ENCODE measurements at places on chromosomes 6 and 20.

DNA sequence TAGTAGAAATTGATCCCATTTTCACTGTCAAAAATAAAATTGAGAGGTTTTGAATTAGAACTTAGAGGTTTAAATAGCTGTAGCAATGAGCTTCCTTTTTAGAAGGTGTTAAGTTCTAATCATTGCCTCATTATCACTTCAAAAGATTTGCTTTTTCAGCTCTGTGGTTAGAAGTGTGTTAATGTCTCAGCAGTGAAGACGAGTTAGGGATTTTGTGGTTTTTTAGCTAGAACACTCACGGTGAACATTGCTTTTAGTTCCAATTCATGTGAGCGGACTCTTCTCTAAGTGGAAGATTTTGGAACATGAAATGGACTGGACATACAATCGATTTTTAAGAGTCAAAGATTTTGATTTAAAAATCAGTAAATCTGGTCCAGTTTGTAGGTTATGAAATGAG lies 12.7 kb upstream of the IFNGR1 start:
- DNase-seq = no peak

- no peak for DNase-seq
These were observed 4.2 kb upstream of the RSPO3 start for GRCh38 chr6:127114214-127114760.

DNA sequence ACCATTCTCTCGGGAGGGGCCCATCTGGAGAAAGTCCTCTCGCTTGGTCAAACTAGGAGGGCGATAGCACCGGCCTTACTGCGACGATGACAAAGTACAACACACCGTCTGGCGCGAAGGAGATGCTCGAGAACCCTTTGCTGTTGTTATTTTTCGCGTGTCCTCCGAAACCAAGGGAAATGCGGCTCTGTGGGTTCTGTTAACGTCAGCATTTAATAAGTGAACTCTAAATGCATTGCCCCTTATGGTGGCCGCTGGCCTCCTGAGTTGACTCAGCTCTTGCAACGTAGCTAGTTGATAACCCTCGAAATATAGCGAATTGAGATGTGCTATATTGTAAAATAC lies 577 bp upstream of the SCAND1 start:
- no peak for DNase-seq

DNA sequence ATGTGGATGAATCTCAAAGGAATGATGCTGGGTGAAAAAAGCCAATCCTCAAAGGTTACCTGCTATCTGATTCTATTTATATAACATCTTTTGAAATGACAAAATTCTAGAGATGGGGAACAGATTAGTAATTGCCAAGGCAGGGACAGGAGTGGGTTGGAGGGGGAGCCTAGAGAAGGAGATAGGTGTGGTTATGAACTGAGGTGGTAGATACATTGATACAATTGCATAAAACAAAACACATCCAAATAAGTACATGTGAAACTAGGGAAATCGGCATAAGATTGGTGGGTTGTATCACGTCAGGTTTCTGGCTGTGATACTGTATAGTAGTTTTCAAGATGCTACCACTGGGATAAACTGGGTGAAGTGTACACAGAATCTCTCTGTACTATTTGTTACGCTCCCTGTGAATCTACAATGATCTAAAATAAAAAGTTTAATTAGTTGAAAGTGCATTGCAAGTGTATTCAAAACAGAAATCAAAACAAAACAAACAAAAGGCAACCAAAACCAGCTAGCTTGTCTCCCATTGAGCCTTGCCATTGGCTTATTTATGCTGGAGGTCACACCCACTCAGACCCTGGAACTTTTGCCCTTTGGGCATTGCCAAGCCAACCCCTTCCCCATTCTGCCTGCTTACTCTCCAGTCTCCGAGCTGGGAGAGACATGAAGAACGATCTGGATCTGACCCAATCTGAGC lies 27.8 kb downstream of the PPP1R16B start:
- no peak for DNase-seq

DNA sequence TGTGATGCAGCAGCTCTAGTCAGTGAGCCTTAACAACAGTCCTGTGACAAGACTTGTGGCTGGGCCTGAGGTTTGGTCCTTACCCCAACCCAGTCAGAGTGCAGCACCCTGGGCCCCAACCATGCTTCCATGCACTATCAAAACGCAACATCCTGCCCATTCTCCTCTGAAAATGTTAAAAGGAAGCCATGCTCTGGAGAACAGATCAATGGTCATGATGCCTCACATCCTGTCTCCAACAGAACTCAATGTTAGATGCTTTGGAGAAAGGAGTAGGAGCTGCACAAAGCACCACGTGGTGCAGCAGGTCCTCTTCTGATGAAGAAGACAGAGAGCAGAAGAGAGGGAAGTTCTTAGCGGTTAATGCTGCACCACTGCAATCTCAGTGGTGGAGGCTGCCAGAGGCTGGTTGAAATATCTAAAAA lies 41.9 kb downstream of the TRAM2 start:
- no peak for DNase-seq

- DNase-seq = no peak
These were observed 81.0 kb downstream of the TIAM2 start for GRCh38 chr6:155075930-155076695.

GRCh38 chr20:41248368-41249024 lies 69.0 kb downstream of the ZHX3 start:
- no peak for DNase-seq

- no peak for DNase-seq
These were observed 1.8 kb downstream of the TIAM2 start for GRCh38 chr6:154996841-154997311.

- no peak for DNase-seq
These were observed 16.4 kb downstream of the ZNF311 start for GRCh38 chr6:28988536-28989311.

DNA sequence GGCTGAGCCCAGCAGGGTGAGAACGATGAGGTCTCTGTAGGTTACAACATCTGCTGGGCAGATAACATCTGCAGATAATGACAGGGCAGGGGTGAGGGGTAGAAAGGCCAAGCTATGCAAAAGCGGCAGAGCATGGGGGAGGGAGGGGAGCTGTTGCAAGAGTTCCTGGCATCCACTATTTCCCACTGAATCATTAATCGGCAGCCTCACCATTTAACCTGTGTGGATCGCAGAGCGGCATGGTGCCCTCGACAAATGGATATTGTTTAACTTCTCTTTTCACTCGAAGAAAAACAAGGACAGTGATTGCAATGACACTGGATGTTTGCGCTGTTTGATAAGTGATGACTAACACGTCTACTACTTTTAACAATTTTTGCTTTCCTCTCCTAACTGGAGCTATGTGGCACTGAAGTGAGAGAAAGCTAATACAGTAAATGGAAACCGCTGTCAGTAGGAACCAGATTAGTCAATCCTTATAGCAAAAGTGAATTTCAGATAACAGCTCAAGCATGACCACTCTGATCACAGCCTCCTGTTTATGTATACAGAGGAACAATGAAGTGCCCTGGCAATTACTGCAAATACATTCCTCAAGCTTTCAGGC lies 381.5 kb downstream of the TFAP2A start:
- no peak for DNase-seq

DNA sequence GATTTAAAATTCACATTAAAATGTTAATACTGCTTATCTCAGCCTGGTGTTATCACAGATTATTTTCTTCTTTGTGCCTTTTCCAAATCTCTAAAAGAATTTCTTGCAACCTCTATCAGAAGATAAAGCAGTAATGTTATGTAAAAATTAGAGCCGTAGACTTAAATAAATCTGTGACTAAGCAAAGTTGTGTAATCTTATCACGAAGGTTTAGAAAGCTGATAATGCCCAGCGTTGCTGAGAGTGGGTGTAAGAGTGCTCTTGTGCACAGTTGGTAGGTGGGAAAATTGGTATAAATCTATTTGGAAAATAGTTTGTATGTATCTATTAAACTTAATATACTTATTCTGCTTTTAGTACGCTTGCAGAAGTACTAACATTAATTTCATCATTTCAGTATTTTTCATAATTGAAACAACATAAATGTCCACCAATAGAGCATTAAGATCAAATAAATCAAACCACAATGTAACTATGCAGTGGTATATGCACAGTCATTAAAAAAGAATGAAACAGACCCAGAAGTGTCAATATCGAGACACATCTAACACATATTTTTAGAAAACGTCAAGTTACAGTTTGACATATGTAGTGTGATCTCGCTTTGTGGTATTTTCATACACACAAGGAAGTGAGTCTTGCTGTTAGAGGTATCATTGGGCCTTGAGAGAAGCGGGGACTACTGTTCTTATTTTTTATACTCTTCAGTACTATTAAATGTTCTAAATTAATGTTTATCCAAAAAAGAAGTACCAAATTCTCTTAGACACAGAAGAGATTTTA lies 54.4 kb upstream of the PBOV1 start:
- DNase-seq = no peak

DNA sequence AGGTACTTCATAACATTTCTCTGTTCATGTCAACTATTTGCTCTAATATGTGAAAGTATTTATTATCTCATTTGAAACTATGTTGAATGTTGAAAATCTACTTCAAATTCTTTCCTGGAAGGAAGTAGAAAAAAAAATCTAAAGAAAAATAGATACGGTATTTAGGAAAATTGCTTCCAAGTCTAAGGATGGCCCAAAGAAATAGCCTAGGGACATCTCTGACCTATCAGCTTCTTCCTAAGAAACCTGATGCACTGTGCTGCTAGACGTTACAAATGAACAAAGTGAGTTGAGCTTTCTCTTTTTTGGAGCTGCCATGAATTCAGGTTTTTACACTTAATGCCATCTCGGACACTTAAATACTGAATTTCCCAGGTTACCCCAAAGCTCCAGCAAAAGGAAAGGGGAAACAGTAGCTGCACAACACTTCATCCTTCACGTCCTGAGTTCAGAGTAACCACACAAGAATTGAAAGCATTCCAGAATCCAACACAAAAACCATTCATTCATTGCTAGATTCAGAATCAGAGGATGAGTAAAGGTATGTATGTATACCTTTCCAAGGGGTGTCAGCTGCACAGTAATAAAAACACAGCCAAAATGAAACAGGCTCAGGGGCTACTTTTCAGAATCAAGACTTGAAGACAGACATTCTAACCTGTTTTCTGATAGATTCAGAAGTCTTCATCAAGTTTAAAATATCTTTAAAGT lies 7.9 kb downstream of the RMND1 start:
- no peak for DNase-seq

DNA sequence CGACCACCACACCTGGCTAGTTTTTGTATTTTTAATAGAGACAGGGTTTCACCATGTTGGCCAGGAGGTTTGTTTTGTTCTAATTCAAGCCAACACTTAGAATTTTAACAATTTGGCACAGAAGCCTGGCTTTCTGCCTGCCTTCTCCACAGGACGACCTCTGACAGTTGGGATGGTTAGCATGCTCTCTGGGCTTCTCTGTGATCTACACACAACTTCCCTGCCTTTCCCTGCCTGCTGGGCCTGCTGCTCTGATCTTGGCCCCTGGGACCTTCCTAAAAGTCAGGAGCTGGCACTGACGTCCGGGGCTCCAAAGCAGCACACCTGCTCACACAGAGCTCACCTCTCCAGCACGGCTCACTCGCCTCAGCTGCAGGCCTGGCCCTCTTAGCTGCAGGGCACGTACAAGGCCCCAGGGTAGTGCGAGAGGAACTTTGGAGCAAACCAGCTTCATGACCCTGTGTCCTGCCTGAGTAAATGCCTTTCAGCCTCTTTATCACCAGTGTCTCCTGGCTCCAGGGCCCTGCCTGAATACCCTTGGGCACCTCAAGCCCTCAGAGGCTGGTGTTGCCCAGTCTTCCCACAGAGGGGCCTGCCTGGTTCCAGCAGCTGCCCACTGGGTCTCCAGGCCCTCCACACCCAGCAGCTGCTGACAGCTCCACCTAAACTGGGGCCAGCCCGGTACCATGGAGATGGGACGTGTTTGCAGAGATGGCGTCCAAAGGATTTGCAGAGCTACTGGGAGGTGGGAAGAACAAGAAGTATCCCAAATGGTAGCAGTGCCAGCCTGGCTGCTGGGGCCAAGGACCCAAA lies 96.0 kb downstream of the PSMB1 start:
- DNase-seq = no peak

- DNase-seq = no peak
These were observed 40.9 kb downstream of the GHRH start for GRCh38 chr20:37220731-37221130.

DNA sequence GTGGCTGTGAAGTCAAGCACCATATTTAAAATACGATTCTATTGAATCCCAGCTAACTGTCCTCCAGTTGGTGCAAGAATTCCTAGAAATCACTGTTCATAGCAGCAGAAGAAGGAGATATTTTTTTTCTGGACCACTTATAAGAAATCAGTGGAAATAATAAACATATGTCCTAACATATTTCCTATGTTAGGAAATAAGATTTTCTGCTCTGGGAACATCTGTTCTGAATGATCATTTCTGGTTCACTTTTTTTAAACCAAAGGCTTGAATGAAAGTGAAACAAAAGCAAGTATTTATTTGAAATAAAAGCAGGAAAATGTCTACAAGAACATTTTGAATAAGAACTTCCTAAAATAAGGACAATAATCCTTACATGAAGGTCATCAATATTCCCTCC lies 138.9 kb upstream of the RALGAPA2 start:
- no peak for DNase-seq

- DNase-seq = no peak
These were observed 7.6 kb upstream of the HLA-DRA start for GRCh38 chr6:32432050-32432450.

GRCh38 chr6:16230953-16231352 lies 7.4 kb upstream of the GMPR start:
- no peak for DNase-seq

GRCh38 chr20:62500237-62500864 lies 24.6 kb upstream of the GATA5 start:
- no peak for DNase-seq

- DNase-seq = no peak
These were observed 145.7 kb upstream of the PRSS16 start for GRCh38 chr6:27101824-27102223.

DNA sequence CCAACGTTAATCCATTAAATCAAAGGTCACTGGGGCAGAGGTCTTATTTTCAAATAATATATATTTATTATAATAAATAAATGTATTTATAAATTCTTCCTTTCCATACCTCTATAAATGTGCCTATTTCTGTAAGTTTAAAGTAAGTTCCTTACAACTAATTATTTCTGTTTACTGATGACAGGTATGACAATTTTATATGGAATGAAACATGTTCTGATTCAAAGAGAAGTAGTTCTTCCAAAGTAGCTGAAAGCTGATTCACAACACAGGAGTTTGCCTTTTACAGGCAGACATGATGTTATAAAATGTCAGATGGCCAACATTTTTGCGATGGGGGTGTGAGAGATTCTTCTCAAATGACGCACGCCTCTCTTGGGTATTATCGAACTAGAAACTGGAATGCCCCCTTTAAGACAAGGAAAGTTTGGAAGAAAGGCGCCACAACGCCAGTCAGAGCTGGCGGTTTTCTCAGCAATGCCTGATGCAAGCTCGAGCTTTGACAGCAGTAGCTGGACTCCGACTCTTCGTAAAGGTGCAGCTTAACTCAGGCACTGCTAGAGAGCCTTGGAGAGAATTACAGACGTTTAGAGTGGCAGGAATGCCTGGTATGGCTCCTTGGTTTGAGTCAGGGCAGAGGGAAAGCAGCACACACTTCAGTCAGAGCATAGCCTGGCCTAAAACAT lies 92.1 kb downstream of the FOXC1 start:
- DNase-seq = no peak

- DNase-seq = no peak
These were observed 643.7 kb downstream of the EPM2A start for GRCh38 chr6:145091586-145092142.
